Uterus (tissue), 4 donors: ENCODE measurements at places on chromosomes 4 and X. TPM values are rescaled to one million over a fixed set of nuclear protein-coding genes. Genes with fewer than 3 reads are reported as not detected.

The CFAP47 gene
- total RNA-seq = 9.3 TPM

The ARHGAP36 gene
- total RNA-seq = not detected

- H3K36me3 ChIP-seq = no peaks in the 10 kb centered on the region
- no peaks in the 10 kb centered on the region for H3K27me3 ChIP-seq
- no peak for DNase-seq
- no peaks in the 10 kb centered on the region for H3K4me1 ChIP-seq
Measured at GRCh38 chrX:21666679-21667078, 8.5 kb upstream of the KLHL34 start.

GRCh38 chrX:12949927-12950656 is 24.8 kb upstream of the TMSB4X start:
- H3K27me3 ChIP-seq = no peaks in the 10 kb centered on the region
- H3K27ac ChIP-seq = peak overlapping the region; percentile 73
- H3K4me3 ChIP-seq = no peak overlapping the region
- peak; percentile 89 for DNase-seq

DNA sequence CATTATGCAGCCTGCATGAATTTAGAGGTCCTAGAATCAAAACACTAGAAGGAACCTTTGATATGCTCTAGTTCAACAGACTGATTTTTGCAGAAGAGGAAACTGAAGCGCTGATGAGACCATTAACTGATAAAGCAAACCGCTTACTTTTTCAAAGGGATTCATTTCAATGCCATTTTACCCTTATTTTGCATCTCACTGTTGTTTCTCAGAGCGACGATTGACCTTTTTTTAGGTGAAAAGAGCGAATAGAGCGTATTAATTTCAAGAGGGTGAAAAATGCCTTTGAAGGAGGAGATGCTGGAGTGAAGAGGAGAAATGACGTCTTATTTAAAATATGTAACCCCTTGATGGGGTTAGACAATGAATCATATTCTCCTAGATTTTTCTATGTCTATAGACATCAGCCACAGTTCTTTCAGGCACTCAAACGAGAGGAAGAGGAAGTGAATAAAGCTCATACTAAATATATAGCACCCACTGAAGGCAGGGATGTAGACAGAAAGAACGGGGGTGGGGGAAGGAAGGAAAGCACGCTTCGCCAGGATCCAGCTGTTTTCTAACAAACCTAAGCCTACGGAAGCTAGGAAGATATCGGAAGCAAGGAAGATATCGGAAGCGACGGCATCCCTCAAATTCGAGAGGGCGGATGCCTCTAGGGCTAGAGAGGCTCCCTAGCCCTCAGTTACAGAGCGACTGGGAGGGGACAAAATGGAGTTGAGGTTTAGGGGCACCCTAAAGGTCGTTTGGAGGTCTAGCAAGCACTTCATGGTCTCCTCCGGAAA is 848 bp downstream of the ACSL4 start:
- no peaks in the 10 kb centered on the region for H3K27me3 ChIP-seq
- peak overlapping the region; percentile 83 for H3K27ac ChIP-seq
- H3K36me3 ChIP-seq = no peaks in the 10 kb centered on the region
- peak overlapping the region; percentile 66 for H3K4me3 ChIP-seq
- no peaks in the 10 kb centered on the region for H3K4me1 ChIP-seq
- no peak for DNase-seq
